ENCODE measurements at places on chromosomes 2 and 18.

DNA sequence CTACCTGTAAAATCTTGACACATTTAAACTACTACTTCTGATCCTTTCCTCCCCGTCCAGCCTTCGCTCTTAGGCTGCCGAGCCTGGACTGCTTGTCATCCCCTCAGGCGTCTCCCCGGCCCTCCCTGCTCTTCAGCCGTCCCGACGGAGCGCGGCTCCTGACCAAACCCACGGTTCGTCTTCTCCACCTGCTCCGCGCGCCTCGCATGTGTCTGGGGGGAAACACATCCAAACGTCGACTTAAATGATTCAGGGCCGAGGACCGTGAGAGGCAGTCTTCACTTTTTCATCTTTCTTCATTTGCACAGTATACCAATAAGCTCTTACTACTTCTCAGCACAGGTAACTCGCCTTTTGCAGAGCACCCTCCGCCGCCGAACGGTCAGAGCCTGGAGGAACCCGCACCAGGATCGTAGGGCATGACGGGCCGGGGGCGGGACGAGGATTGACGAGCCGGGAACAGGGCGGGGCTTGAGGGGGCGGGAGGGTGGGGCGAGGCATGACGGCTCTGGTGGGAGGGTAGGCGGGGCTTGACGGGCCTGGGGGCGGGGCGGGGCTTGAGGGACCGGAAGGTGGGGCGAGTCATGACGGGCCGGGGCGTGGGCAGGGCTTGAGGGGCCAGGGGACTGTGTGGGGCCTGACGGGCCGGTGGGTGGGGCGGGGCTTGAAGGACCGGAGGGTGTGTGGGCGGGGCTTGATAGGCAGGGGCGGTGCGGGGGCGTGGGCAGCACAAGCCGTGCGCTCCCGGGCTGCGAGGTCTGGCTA lies at the start of gene SEH1L:
SEH1L (plus strand) TSS at position 727 of the 765 bp plus-strand sequence. CDS start 111 bp downstream, outside the sequence.
- peak; percentile 99 for DNase-seq

DNA sequence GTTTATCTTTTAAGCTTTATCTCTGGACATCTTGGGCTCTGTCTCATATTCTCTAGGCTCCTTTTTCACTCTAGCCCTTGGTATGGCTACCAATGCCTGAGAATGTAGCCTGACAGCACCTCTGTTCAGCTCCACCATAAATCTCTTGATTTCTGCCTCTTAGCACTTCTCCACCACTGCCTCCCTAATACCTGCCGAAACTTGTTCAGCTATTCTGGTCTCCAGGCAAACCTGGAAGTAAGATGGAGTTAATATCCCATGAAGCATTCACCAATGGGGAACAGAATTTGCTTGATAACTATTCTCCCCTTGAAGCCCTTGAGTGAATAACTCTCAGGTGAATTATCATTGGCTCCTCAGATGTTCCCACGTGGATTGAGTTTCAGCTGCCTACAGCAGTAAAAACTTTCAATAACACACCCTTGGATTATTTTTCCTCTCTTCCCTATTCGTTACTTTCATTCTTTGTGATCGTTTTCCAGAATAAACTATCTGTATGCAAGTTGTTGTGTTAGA lies 145.6 kb downstream of the EVA1A start:
- no peak for DNase-seq

DNA sequence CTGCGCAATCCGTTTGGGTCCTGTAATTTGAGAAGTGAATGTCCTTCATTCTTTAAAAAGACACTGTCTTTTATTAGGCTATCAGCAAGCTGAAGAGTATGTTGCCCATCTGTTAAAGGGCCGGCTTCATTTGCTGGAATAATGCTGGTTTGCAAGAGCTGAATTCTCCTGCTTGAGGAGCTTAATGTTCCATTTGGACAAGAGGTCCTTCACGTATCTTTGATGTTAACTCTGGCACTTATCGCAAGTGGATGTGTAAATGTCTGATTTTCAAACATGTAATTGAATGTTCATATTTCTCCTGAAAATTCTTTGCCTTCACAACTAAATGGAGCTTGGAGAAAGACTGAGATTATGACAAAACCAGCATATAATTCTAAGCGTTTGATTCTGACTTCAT lies 280.8 kb upstream of the NRP2 start:
- no peak for DNase-seq

DNA sequence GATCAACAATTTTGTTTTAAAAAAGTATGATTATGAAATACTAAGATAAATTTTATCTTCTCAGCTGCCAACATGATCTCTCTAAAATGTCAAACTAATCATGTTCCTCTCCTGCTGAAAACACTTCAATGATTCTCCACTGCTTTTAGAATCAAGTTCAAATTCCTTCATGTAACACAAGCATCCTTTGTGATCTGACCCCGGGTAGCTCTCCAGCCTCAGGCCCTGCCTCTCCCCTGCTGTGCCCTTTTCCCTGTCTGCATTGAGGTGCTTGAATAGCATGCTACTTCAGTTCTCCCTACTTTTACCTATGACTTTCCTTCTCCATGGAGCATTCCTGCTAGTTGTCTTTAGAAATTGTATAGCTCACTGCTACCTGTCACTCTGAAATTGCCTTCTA lies 274.8 kb downstream of the PDE11A start:
- no peak for DNase-seq

GRCh38 chr2:172927641-172928357 lies 147.8 kb upstream of the MAP3K20 start:
- no peak for DNase-seq

GRCh38 chr2:113183264-113183663 lies 9.5 kb downstream of the PSD4 start:
- DNase-seq, result no peak

- no peak for DNase-seq
These were observed 37.8 kb downstream of the NYAP2 start for GRCh38 chr2:225437319-225437718.

DNA sequence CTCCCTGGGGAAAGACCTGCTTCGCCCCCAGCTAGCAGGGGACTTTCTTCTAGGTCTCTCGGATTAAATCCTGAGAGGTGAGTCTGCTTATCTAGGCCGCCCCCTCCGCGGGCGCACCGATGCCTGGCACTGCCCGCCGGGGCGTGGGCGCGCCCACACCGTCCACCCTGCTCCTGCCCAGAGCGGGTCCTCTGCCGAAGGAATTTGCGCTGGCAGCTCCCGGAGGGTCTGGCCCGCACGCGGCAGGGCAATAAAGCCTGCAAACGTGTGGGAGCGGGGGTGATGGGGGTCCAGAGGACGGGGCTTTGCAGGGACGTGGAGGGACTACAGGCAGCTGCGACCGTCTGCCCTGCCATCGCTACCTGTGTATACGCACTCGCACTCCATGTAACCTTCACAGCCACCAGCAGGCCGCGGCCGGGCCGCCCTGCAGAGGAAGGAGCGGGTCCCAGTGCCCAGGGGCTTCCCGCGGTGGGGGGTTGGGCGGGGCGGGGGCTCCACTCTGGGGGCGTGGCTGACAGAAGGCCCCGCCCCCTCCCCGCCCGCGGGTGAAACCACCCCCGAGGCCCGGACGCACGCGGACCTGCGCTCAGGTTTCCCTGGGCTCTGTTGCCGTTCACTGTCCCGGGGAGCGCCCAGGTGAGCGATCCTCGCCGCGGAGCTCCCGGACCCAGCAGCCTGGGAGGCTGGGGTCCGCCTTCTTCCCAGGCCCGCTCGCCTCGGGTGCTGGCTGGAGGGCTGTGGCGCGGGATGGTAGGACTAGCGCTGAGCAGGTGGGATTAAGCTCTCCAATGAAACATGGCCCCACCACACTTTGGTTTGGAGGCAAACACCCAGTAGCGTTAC lies 174.5 kb upstream of the HS6ST1 start:
- DNase-seq, result no peak

GRCh38 chr2:47501374-47502200 lies 98.6 kb downstream of the MSH2 start:
- DNase-seq, result no peak

DNA sequence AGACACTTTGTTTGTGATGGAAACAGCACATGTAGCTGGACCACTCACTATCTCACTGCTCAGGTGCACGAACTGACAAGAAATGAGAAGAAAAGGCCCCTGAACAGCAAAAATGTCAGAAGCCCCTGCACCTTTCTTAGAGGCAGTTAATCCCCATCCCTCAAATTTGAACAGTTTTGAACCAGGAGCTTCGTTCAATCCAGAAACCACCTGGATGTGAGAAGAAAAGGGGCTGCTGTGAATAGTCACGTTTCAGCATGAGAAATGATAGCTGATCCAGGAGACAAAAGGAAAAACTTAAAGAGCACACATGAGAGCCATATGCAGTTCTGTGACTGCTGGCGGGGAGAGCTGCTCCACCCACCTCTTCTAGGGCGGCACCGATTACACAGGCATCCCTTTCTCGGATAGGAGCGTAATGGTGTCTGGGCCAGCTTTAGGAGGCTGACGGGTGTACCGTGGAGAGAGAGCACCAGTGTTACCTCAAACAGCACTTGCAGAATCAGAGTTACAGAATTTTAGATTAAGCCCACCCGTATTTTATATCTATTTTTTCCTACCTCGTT lies 117.0 kb upstream of the EML6 start:
- peak; percentile 58 for DNase-seq

- DNase-seq, result no peak
These were observed 87.6 kb downstream of the SMAD2 start for GRCh38 chr18:47842836-47843235.

DNA sequence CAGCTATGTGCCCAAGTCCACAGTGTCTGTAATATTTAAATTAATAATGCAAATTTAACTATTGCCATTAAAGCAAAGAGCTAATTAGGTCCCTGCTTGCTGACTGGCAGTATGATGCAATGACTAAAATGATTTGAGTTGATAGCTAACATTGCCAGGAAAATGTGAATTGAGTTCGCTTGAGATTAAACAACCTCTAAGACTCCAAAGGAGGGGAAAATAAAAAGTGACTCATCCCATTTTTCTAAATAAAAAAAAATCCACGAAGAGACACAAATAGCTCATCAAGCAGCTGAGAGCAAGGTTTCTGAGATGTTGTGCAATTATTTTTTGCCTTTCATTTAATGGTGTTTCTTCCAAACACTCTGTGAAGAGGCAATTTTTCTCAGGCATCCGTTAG lies 413.0 kb downstream of the MTX2 start:
- DNase-seq, result no peak

DNA sequence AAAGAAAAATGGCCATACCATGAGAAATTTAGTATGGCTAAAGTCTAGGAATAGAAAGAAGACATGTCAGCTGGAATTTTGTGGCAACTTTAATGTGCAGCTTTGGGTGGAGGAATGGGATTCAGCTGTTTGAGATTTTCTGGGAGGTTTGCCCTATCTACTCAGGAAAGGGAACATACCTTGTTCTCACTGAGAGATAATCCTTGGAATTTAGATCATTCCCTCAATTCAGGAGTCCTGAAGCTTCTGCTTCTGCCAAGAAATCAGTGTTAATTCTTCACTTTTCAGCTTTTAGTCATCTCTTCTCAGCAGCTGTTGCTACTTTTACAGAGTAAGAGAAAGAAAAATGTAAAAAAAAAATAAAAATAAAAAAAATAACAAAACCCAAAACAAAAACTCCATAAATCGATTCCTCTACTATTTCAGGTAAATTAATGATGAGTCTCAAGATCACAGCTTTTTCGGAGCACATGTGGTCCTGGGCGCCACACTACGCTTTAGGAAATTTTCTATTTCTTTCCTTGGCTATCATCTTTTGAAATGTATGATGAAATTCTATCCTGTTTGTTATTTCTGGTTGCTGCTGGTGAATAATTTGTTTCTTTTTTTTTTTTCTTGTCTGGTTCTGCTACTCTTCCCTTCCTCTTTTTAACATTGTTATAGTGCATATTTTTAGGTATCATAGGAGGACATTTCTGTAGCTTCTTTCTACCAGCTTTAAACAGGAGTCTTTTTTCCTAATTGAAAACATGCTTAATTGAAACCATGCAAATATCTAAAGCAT lies 18.9 kb upstream of the BAZ2B start:
- DNase-seq, result no peak

- DNase-seq, result no peak
These were observed 17.8 kb downstream of the TCF7L1 start for GRCh38 chr2:85151026-85151425.

DNA sequence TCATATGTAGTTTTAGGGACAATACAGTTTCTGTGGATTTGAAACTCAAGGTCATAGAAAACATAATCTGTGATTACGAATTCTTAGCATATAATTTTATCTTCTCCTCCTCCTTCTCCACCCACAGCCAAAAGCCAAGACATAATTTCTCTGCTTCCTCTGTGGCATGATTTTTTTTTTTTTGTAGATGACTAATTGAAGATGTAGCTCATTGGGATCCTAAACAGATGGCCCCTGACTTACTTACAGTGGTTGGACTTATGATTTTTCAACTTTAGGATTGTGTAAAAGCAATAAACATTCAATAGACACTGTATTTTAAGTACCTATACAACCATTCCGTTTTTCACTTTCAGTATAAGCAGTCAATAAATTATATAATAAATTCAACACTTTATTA lies 42.3 kb downstream of the FSIP2 start:
- DNase-seq, result no peak

DNA sequence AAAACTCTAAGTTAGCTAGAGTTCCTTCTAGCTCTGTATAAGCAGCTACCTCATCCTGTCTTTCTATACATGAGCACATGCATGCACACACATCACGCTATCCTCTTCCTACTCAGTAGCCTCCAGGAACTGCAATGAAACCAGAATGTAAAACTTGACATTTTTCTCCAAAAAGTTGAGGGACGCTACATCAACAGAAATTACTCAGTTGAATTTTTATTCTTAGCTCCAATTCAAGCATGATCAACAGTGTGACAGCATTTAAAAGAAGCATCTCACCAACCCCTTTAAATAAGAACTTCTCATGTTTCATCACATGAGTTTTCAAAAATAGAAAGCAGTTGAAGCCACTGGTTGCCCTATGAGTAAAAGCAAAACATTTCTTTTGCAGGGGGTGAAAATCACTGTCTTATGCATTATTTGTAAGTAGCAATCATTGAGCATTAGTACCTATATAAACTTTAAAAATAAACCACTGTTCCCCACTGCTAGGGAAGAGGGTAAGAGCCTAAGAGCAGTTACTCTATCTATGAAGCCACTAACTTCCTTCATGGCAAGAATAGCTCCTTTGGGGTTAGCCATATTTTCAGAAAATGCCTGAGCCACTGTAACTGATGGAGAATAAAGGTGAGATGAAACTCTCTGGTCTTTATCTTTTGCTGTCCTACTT lies 77.9 kb upstream of the ARL5A start:
- no peak for DNase-seq

- DNase-seq, result no peak
These were observed 107.8 kb downstream of the CTNNA2 start for GRCh38 chr2:79620679-79621078.

- DNase-seq, result no peak
These were observed 229.2 kb upstream of the RGPD4 start for GRCh38 chr2:107597507-107597906.

- DNase-seq, result no peak
These were observed 55.3 kb upstream of the TMEM163 start for GRCh38 chr2:134773759-134774742.

GRCh38 chr18:8526332-8526731 lies 82.9 kb upstream of the RAB12 start:
- no peak for DNase-seq

GRCh38 chr18:49399003-49399402 lies 61.4 kb downstream of the DYM start:
- no peak for DNase-seq

DNA sequence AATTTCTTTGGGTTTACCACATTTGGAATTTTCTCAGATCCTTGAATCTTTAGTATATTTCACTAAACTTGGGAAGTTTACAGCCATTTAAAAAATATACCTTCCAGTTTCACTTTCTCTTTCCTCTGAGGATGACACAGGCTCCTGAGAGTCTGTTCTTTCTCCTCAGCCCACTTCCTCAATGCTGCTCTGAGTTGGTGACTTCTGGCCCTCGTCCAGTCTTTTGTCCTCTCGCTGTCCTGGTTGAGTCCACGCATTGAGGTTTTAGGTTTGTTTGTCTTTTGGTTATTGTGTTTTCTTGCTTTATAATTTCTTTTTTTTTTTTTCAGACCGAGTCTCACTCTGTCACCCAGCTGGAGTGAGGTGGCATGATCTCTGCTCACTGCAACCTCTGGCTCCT lies 40.7 kb upstream of the GALR1 start:
- peak; percentile 20 for DNase-seq
